Stimulated activated CD4-positive, alpha-beta T cell treated with anti-CD3 and anti-CD28 coated beads, TNF-alpha, amount 100 ng/mL, for 4 hours (primary cell): ENCODE measurements at places on chromosomes 5 and 9.

DNA sequence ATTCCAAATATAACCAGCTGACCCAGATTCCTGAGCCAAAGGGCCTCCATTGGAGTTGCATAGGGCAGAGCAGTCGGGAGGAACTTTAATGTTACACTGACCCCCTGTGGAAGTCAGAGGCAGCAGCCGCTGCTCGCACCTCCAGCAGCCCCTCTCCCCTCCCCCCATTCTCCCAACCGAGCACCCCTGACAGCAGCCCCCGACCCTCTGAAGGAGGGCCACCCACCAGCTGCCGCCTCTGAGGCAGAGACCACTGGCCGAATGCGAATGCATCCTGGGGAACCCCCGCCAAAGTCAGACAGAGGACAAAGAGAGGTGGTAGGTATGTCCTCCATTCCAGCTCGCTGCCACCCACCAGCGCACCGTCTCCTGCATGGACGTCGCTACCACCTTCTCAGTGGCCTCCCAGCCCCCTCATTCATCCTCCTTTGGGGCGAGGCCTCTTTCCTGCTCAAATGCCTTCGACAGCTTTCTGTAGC, 231.0 kb downstream of the CDK5RAP2 start:
- no peak for DNase-seq

DNA sequence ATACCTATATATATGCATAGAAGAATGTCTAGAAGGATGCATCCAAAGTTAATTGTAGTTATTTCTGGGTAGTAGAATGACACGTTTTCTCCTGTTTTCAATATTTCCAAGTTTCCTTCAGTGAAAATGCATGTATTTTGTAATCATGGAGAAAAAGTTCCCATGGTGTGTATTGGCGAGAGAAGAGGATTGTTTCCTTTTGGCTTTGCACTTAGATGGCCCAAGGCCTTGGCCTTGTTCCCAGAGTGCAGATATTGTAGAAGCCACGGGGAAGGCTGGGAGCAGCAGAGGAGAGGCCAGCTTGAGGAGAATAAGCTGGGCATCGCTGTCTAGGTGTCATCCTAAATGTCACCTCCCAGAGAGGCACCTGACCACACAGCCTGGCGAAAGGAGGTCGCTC, 44.0 kb downstream of the IRF1 start:
- DNase-seq = no peak

DNA sequence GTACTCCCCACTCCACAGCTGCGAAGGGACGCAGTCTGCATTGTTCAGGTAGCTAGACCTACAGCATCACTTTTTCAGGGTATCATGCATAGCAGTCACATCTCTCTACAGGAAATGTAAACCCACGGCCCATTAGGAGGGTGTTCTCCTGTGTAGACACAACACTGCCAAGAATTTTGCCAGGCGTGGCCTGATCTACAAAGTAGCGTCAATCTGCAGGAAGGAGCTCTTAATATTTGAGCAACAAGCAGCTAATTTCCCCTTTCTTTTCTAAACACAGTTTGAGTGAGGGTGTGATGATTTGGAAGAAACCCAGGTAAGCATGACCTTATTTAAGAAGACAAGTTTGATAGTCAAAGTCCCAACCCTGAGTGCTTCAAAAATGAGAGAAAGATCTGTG, 419.0 kb downstream of the GADD45G start:
- no peak for DNase-seq

GRCh38 chr5:142422429-142422828, 97.6 kb upstream of the SPRY4 start:
- no peak for DNase-seq

- DNase-seq = no peak
Observed at GRCh38 chr5:59728356-59728755, 165.2 kb downstream of the PDE4D start.
